Pancreas (tissue), 10 donors: ENCODE measurements at places on chromosomes 6 and 20. TPM values are rescaled to one million over a fixed set of nuclear protein-coding genes. Genes with fewer than 3 reads are reported as not detected.
A peak's percentile ranks its signal among the peaks of the same experiment; 100 is the strongest.

DNA sequence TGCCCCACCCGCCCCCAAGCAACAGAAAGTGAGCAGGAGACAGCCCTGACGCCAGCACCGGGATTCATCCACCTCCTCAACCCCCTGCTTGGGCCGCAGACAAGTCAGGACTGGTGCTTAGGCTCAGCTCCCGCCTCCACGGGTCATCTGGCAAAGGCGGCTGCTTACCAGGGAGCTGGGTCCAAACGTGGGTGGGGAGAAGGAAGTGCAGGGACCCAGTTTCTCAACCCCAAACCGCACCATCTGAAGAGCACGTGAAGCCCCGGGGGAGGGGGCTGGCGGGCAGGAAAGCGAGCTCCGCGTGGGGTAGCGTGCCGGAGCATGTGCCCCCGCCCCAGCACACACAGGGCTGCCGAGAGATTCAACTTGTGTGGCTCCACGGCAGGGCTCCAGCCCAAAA lies 87.2 kb downstream of the BMP7 start:
- DNase-seq: no peak

DNA sequence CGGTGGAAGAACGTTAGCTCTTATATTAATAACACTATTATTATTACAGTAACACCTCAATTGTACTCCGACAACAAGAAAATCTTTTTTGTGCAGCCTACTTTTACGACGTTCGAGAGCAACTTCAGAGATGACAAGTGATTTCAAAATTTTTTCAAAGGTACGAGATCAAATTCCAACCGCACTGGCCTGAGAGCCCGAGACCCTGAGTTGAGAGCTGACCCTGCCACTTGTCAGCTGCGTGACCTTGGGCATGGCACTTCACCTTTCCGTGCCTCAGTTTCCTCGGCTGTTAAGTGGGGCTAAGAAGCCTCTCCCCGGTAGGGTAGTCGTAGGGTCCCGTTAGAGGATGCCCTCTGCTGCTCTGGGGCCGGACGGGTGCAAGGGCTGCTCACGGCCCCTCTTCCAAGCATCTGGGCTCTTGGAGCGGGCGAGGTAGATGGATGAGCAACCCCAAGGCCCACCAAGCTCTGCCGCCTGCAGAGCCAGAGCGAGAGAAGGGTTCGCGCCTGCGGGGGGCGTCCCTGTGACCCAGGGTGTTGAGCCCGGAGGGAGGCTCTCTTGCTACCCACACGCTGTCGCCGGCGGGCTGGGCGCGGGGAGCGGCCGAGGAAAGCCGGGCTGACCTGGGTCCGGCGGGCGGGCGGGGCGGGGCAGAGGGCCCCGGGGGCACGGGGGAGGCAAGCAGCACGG lies 510 bp downstream of the NDRG3 start:
- DNase-seq: no peak

DNA sequence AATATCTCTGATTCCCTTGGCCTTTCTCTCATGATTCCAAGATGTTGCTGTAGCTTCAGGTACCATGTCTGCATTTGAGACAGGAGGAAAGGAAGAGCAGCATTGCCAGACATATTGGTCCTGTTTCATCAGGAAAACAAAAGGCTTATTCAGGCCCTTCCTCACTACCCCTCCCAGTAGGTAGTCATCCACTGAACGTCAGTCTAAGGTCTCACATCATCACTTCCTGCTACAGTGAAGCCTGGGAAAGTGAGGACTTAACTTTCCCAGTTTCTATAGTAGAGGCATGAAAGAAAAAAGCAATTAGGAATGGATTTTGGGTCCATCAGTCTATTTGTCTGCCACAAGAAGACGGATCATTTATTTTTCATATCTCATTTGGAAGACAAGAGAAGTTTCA lies 85.7 kb upstream of the SOX4 start:
- no peak for DNase-seq

The TRIM15 gene
- total RNA-seq: 0.35 TPM

The PTGIS gene
- total RNA-seq: 11.9 TPM

- DNase-seq: no peak
Measured at GRCh38 chr6:21873562-21873961, 280.0 kb downstream of the SOX4 start.

GRCh38 chr6:34984416-34984815 lies 95.4 kb downstream of the ANKS1A start:
- no peak for DNase-seq

The MAVS gene
- 17.2 TPM for total RNA-seq

The ADGB gene
- total RNA-seq: not detected

DNA sequence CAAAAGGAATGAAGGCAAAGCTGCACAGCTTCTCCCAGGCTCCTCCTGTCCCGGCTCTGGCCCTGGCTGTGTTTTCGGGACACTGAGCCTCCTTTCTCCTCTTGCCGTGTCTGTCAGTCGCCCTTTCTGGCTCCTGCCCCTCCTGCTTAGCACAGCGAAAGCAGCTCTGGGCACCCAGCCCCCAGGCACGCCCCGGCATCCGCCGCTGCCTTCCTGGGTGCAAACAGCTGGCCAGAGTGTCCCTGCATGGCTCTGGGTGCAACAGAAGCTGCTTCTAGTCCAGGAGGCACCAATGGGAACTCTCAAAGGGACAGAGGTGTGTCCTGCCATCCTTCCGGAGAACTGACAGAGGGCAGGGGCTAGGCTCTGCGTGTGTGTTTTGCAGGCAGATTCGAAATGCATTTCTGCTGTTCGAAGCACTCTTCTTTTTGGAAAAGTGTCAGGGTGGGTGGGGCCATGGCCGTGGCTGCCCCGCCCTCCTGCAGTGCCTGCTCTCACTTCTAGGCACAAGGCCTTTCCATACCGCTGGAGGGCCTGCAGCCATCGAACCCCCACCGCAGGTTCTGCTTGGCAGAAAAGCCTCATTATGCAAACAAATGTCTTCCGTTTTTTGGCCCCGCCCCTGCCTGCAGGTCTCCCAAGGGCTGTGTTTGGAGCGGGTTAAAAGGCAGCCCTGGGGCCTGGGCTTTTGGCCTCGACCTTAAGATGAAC lies 15.5 kb downstream of the COL9A3 start:
- DNase-seq: no peak

GRCh38 chr20:47860049-47860830 lies 75.0 kb upstream of the SULF2 start:
- DNase-seq: no peak

DNA sequence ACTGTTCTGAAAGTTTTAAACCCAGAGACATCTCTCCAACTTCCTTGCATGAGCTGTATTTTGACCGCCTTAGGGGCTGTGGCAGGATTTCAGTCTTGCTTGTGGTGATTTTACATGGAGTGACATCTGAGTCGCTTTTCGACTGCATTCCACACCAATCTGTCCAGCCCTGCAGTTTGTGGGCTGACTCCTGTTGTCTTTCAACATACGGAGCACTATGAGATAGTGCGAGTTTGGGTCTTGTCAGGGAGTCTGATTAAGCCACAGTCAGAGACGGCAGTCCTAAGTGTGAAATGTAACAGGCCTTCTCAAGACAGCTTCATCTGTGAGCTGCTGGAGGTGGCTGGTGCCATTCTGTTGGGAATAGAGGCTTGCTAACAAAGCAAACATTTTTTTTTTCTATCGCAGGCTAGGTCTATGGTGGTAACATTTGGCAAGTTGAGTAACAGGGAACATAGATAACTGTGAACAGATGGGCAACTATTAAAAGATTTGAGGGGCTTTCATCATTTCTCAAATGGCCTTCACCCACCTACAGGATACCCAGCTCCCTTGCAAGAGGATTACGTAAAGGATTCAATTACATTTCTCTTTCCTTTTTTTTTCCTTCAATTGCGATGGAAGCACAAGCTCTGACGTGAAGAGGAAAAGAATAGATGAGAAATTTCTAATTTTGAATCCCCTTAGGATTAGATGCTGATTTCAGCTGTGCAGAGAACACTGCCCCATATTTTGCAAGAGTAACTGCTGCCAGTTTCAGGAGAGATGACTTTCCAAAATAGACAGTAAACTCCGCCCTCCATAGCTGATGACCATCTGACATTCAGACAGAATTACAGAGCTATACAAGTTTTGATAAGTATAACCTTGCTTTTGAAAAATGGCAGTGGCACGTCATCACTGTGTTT lies 25.1 kb downstream of the CAP2 start:
- no peak for DNase-seq

GRCh38 chr6:36627801-36628246 lies 33.7 kb downstream of the SRSF3 start:
- DNase-seq: peak; percentile 75

- no peak for DNase-seq
Measured at GRCh38 chr20:25066386-25066785, 8.4 kb upstream of the ACSS1 start.

The ENTPD6 gene
- total RNA-seq: 31.4 TPM

The ENPP5 gene
- 5.8 TPM for total RNA-seq

- DNase-seq: no peak
Measured at GRCh38 chr6:170229851-170230519, 60.9 kb downstream of the DLL1 start.
